ENCODE measurements at places on chromosomes 13 and 19. TPM values are rescaled to one million over a fixed set of nuclear protein-coding genes. Genes with fewer than 3 reads are reported as not detected.

Gene ADGRE3
- total RNA-seq: not detected

- DNase-seq: peak; percentile 76
- peak overlapping the region; percentile 56 for H3K4me3 ChIP-seq
- H3K27me3 ChIP-seq: no peaks in the 10 kb centered on the region
- H3K4me1 ChIP-seq: no peaks in the 10 kb centered on the region
Observed at GRCh38 chr19:50050406-50051227, 24.8 kb downstream of the ZNF473 start.

DNA sequence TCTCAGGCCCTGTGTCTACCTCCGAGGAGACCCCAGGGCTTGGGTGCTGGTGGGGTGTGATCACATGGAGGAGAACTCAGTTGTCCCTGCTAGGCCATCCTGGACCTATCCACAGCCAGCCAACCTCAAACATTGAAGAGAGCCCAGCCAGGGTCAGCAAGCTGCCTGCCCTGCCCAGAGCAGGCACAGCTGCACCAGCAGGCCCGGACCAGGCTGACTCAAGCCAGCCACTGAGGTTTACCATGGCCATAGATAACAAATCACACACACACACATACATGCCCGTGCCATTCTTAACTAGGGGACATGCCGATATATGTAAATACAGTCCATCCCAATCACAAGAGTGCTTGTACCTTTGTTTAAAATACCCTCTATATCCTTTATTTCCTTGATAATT, 8.1 kb downstream of the ARHGEF7 start:
- H3K36me3 ChIP-seq: no peaks in the 10 kb centered on the region
- 0 out of 2 replicates have a peak, but pooled peaks cover 7% of the 10 kb centered on the region for H3K27me3 ChIP-seq
- H3K4me1 ChIP-seq: peaks cover 15% of the 10 kb centered on the region

DNA sequence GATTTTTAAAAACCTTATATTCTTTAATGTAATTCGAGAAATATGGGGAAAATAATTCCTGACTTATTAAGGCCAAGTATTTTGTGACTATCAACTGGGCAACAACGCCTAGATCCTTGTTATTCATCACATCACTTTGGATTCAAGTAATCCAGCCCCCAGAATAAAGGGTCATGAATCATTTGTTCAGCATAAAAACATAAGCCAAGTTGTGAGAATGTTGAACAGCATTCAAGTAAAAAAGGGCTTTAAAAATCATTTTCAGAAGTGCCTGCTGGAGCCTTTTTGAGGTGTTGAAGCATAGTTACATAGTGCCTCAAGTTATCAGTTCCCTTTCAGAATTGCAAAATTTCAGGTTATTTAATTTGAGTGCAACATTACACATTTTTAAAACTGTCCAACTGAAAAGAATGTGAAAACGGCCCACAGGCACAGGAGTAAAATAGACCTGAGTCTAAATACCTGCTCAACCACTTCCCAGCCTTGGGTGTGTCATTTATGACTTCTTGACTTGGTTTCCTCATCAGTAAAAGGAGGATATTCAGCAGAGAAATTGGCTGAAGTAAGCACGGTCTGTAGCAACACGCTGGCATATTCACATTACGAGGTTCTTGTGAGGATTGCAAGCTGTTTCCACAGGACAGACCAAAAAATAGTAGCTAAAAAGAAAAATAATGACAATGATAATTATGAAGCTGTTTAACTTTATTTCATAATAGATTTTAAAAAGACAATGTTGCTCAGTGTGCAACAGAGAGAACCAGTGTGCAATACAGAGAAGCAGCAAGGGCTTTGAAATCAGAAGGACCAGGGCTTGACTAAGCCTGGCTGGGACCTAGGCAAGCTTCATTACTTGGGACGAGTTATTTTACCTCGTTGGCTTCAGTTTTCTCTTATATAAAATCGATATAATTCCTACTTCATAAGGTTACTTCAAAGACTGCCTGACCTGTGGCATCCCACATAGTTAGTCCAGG, 56.6 kb downstream of the MBNL2 start:
- no peak for DNase-seq
- peaks cover 13% of the 10 kb centered on the region for H3K4me1 ChIP-seq
- H3K36me3 ChIP-seq: peaks cover 21% of the 10 kb centered on the region
- no peak overlapping the region for H3K27ac ChIP-seq
- no peaks in the 10 kb centered on the region for H3K27me3 ChIP-seq
- no peak overlapping the region for H3K4me3 ChIP-seq

DNA sequence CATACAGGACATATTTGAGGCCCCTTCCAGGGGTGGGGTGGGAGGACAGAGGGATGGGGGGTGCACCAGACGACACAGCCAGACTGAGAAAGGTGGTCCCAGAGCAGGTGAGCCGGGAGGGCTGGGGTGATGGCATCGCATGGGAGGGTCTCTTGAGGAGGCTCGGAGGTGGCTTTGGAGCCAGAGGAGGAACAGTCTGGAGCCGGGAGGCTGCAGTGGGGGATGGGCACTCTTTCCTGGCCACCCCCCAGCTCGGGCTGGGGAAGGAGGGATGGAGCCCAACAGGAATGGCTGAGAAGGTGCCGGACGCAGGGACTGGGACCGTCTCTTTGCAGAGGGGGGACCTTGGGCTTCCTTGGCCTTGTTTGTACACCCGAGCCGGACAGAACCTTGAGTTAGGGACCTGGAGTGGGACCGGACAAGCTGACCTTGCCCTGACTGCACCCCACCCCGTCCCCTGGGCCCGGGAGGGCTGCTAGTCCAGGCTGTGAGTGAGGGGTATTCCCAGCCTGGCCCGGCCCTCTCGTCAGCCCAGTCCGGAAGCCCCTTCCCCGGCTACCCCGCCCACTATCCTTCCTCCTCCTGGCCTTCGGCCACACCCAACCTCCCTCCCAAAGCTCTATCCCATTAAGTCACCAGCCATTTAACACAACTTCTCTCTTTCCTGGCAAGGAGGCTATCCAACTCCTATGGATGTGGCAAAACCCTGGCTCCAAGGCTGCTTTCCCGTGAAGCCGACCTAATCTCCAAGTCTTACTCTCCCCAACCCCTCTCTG, 816 bp upstream of the TBXA2R start:
- peak overlapping the region; percentile 66 for H3K4me3 ChIP-seq
- H3K36me3 ChIP-seq: peaks cover 5% of the 10 kb centered on the region
- peaks cover 9% of the 10 kb centered on the region for H3K27me3 ChIP-seq
- peak; percentile 28 for DNase-seq
- H3K27ac ChIP-seq: no peak overlapping the region
- no peaks in the 10 kb centered on the region for H3K4me1 ChIP-seq

Gene NFIC
- 15.1 TPM for total RNA-seq

Gene ZNF737
- 17.6 TPM for total RNA-seq

DNA sequence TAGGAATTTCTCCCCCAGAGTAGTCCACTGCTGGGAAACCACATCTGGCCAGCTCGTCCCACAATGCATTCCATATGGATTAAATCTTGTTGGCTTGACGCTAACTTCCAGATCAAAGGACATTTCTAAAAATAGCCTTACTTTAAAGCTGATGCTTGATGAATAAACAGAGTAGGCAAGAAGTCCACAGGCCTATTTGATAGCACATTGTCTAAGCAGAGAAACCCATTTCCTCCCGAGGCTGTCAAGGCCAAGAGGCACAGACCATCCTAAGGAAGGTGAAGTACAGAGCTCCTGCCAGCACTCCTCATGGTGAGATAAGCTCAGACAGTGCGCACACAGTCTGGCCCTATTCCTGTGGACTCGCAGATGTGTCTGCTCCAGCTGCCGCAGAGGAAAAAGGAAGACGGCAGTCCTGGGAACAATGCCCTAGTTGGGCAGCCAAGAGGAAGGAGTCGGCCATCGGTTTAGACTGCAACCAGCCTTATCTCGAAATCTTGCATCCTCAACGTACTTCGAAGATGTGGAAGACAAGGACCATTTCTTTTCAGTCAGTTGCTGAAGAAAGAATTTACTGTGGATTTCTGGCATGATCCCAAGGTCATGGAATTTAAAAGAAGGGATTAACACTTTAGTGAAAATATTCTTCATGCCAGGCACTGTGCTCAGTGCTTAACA, 156.8 kb downstream of the RGCC start:
- no peaks in the 10 kb centered on the region for H3K27me3 ChIP-seq
- no peak overlapping the region for H3K4me3 ChIP-seq
- peaks cover 2% of the 10 kb centered on the region for H3K36me3 ChIP-seq
- peak; percentile 33 for DNase-seq
- no peak overlapping the region for H3K27ac ChIP-seq
- peaks cover 32% of the 10 kb centered on the region for H3K4me1 ChIP-seq

GRCh38 chr19:2723747-2724146, 2.6 kb upstream of the DIRAS1 start:
- DNase-seq: no peak
- H3K36me3 ChIP-seq: no peaks in the 10 kb centered on the region
- H3K4me1 ChIP-seq: no peaks in the 10 kb centered on the region
- no peak overlapping the region for H3K4me3 ChIP-seq
- H3K27ac ChIP-seq: no peak overlapping the region
- H3K27me3 ChIP-seq: peaks cover 5% of the 10 kb centered on the region

DNA sequence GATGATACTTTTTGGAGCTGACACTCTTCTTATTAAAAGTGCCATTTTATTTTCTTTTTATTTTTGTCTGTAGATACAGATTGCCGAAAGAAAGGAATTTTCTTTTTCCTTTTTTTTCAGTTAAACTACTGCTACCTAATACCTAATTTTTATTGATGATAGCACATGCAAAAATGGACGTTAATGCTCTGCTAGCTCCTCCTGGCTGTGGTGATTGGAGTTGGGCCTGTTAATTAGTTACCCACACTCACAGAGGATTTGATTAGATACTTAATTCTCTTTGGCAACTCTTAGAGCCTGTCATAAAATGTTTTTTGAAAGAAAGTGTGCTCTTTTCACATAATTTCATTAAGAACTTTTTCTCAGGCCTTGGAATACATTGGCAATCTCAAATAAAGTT, 366.8 kb downstream of the DCT start:
- DNase-seq: no peak
- no peaks in the 10 kb centered on the region for H3K36me3 ChIP-seq
- H3K27ac ChIP-seq: no peak overlapping the region
- H3K27me3 ChIP-seq: no peaks in the 10 kb centered on the region

Gene ZNF491
- 5.2 TPM for total RNA-seq

Gene RNF17
- not detected for total RNA-seq

Gene TMEM145
- not detected for total RNA-seq

- no peaks in the 10 kb centered on the region for H3K36me3 ChIP-seq
- peaks cover 4% of the 10 kb centered on the region for H3K4me1 ChIP-seq
- no peak overlapping the region for H3K4me3 ChIP-seq
Observed at GRCh38 chr13:99647596-99647985, 146.3 kb downstream of the TM9SF2 start.
